ENCODE measurements at places on chromosomes 13 and 19.

GRCh38 chr19:45774765-45775164 is 5.7 kb upstream of the SIX5 start:
- no peak for DNase-seq

DNA sequence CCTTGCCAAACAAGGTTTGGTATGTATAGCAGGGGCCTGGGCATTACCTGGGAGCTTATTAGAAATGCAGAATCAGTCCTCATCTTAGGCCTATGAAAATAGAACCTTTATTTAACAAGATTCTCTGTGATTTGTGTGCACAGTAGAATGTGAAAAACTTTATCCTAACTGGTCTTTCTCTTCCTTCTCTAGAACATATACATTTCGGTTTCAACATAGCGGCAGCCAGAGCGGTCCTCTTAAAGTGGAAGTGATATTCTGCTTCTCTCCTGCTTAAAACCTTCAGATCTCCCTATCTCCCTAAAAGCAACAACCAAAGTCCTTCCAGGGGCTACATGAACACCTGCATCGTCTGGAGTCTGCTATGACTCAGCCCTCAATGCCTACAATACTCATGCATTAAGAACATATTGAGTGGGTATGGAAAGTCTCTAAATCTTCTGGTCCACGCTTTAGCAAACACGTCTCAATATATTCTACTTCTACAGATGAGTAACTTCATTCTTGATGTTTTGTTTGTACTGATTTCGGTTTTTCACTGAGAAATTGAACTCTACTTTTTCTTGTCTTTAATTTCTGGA is 84.5 kb downstream of the SPRY2 start:
- DNase-seq: no peak

DNA sequence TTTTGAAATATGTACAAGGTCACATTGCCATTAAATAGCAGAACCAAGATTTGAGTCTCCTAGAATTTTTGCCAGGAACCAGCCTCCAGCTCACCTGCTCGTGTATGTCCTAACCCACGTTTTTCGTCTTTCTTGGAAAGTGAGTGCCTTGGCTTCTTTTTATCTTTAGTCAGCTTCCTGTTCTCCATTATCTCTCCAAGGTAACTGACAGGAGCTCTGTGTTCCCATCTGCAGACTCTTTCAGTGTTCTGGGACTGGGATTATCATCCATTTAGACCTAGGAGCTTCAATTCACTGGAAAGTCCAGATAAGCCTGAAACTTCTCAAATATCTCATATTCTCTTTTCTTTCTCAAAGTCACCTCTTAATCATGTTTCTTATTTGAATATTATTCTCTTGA is 193.7 kb downstream of the ZIC5 start:
- DNase-seq: no peak

DNA sequence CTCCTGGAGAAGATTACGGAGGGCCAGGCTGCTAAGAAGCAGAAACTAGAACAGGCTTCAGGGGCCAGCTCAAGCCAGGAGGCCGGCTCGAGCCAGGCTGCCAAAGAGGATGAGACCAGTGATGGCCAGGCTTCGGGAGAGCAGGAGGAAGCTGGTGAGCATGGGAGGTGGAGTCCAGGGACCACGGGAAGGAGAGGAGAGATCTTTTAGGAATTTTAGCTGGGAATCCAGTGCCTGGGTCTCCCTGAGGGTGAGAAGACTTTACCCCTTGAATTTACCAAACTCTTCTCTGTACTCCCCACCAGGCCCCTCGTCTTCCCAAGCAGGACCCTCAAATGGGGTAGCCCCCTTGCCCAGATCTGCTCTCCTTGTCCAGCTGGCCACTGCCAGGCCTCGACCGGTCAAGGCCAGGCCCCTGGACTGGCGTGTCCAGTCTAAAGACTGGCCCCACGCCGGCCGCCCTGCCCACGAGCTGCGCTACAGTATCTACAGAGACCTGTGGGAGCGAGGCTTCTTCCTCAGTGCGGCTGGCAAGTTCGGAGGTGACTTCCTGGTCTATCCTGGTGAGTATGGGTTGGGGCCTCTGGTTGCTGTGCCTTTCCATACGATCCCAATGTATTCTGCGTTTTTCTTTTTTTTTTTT is 824 bp downstream of the TSEN34 start:
- DNase-seq: no peak

Measured in T follicular helper cell (primary cell).